GM23248 (cell line): ENCODE measurements at places on chromosomes 11 and 22. TPM values are rescaled to one million over a fixed set of nuclear protein-coding genes. Genes with fewer than 3 reads are reported as not detected.
A peak's percentile ranks its signal among the peaks of the same experiment; 100 is the strongest.

- peak; percentile 51 for DNase-seq
Observed at GRCh38 chr22:27780161-27780575, 21.4 kb downstream of the MN1 start.

PARVG gene
- not detected in 2 replicates for total RNA-seq

OR52I1 gene
- not detected in 2 replicates for total RNA-seq

PGR gene
- total RNA-seq: not detected in 2 replicates

DNA sequence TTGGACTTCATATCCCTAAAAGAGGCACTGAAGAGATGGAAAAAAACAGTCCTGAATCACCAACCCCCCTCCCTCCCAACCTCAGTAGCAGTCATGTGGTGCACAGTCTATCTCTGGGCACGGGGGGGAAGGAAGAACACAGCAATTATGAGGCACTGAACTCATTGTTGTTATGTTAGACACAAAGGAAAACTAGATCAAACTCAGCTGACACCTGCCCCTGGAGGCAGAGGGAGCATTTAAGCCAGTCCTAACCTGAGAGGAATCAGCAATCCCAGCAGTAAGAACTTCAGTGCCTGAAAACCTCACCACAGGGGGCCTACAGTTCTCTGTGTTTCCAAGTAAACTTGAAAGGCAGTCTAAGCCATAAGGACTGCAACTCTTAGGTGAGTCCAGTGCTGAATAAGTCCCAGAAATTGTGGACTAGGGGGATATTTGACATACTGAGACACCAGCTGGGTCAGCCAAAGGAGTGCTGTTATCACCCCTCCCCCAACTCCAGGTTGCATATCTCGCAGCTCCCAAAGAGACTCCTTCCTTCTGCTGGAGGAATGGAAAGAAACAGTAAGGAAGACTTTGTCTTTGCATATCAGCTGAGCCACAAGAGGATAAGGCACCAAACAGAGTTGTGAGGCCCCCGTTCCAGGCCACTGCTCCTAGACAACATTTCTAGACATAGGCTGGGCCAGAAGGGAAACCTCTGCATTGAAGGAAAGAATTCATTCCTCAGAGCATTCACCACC lies 72.5 kb downstream of the GLYATL1 start:
- no peak for DNase-seq

GRCh38 chr11:27926486-27926885 lies 181.5 kb downstream of the KIF18A start:
- DNase-seq: no peak

DNA sequence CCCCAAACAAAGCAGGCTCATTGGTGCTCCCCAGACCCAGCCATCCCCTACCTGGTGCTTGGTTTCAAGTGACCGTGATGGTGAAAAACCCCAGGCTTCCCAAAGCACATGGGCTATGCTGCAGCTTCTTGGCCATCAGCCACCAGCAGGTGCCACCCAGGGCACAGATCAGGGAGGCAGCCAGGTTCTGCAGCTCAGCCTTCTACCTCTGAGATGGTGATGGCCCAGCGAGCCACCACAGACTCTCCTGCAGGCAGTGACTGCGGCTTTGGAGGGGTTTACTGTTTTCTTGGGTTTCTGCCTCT lies 70.0 kb upstream of the ALX4 start:
- no peak for DNase-seq

DNA sequence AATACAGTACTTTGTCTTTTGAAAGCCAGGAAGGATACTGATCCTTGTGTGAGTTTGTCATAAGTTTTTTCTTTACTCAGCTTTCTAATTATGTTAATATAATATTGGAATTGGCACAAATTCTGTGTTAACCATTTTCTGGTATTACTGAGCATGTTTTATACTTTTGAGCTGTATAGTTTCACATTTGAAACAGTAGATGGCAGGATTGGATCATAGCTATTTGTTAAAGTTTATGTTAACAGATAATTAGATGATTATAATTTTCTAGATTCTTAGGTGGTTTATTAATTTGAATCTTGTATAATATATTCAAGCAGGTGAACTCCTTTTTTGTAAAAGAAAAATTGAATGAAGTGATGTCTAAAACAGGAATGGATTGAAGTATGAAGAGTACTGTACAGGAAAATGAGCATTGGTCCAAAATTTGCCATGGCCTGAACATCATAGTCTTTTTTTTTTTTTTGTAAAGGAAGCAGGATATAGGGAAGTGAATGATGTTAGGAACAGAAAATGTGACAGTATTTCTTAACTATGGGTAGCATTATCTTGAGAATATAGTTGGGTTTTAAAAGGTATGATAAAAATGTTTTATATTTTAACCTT lies 102.0 kb downstream of the CYP2R1 start:
- DNase-seq: peak; percentile 40

- no peak for DNase-seq
Observed at GRCh38 chr22:50571264-50572175, 6.7 kb downstream of the CPT1B start.

KMT2A gene
- total RNA-seq: 19.1 TPM in 2 replicates

GRCh38 chr11:54558919-54559318 lies 44.9 kb downstream of the OR4C46 start:
- DNase-seq: peak; percentile 1

GRCh38 chr22:44192098-44192815 lies 11.5 kb downstream of the PARVG start:
- peak; percentile 43 for DNase-seq

- peak; percentile 15 for DNase-seq
Observed at GRCh38 chr22:29259253-29259899, 8.4 kb downstream of the RHBDD3 start.

DNA sequence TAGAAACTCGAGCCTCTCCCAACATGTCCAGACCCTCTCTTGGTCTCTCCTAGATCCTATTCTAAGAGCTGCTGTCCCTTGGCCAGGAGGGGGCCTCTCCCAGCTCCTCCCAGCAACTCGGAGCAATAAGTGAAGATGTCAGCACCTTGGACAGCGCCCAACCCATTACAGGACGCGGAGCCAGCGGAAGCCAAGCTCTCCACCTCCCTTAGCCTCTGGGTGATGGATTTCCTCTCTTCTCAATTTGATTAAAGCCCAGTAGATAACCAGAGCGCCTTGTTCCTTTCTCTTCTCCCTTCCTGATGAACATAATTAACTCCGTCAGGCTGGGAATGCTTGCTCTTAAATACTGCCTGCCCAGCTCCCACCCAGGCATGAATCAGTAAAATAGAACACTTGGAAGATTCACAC lies 26.2 kb upstream of the TPBGL start:
- DNase-seq: peak; percentile 87

GRCh38 chr11:96257972-96258934 lies 84.7 kb downstream of the MAML2 start:
- peak; percentile 49 for DNase-seq

APOL5 gene
- not detected in 2 replicates for total RNA-seq

PRRG4 gene
- total RNA-seq: not detected in 2 replicates
